ENCODE measurements at places on chromosomes 6 and 20. TPM values are rescaled to one million over a fixed set of nuclear protein-coding genes. Genes with fewer than 3 reads are reported as not detected.

DNA sequence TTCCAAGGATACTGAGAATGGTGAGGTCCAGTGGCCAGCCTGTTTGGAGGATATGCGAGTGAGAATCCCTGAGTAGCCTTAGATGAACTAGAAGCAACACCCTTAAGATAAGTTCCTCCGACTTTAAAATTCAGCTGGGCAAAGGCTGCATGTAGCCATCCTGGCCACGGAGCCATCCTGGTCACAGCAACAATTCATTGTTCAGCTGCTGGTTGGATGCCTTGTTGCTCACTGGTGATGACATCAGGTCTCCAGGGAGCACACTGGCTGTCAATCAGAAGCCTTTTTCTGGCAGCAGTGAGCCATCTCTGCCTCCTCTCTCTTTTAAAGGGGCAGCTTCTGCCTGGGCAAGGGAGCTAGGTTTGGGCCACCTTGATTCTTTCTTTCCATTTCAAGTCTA, 22.4 kb upstream of the RIMS4 start:
- no peak for DNase-seq

- no peak for DNase-seq
Observed at GRCh38 chr6:136567688-136568087, 17.5 kb upstream of the MAP7 start.

DNA sequence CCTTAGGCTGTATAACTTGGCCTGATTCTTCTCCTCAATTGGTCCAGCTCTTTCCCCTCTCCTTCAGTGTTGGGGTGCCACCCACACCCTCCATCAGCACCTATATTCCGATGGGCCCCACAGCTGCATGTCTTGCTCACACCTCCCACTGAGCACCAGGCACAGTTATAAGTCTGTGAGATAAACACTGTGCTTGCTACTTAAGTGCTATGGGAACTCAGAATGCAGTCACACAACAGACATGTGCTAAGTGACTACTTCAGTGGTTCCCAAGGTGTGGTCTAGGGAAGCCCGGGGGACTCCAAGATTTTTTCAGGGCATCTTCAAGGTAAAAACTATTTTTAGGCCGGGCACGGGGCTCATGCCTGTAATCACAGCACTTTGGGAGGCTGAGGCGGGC, 7.3 kb downstream of the ZC3H12D start:
- DNase-seq: no peak

DNA sequence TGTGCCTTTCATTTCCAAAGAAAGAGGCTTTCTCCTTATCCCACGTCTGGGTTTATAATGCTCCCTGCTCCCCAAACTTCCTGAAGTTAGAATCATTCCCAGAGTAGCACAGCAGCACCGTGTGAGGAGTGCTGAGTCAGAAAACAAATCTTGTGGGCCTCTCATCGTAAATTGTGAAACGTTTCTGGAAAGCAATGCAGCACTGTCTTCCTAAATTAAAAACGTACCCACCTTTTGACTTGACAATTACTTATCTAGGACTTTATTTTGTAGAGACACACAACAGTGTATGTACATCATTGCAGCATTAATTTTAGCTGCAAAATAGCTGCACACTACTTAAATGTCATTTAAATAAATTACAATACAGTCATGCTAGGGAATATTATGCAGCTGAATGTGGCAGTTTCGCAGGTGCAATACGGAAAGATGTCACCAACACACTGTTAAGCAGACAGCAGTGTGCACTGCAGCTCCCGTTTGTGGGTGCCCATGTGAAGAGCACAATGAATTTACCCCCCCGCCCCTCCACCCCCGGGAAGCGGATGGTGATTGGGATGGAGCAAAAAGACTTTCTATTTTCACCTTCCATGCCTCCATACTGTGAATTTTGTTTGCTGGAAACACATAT, 30.8 kb downstream of the RRBP1 start:
- no peak for DNase-seq

GRCh38 chr6:28207510-28208110, 17.5 kb upstream of the ZSCAN9 start:
- DNase-seq: no peak

GRCh38 chr6:134512981-134513391, 195.1 kb upstream of the SGK1 start:
- DNase-seq: peak; percentile 55

GRCh38 chr20:33423141-33423834, 20.3 kb downstream of the SNTA1 start:
- peak; percentile 91 for DNase-seq

- no peak for DNase-seq
Observed at GRCh38 chr6:145689529-145689928, 45.8 kb downstream of the EPM2A start.

KIFC1 gene
- total RNA-seq: 1.8 TPM

EYA2 gene
- 0.54 TPM for total RNA-seq

OR2B6 gene
- not detected for total RNA-seq
